Right ventricle myocardium inferior (tissue), 1 donor: ENCODE measurements at places on chromosomes 3 and 15. TPM values are rescaled to one million over a fixed set of nuclear protein-coding genes. Genes with fewer than 3 reads are reported as not detected.

CTXN2 gene
- not detected for total RNA-seq

ENTPD3 gene
- total RNA-seq = 0.11 TPM

DNA sequence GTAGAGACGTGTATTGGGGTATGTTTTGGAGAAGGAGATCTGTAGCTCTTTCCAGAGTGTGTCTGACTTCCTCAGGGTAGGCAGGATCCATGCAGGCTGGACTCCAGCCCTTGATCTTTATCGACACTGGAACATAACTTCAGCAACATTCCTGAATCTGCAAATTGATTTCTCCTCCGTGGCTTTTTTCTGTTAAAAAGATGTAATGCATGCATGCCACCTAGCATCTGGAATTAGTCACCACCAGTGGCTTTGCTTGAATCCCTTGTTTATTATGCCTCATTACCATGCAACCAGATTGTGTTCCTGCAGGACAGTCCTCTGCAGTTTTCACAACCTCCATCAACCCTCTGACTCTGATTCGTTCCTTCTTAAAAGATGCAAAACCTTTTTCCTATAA is 86.1 kb downstream of the CCNL1 start:
- DNase-seq = no peak

DNA sequence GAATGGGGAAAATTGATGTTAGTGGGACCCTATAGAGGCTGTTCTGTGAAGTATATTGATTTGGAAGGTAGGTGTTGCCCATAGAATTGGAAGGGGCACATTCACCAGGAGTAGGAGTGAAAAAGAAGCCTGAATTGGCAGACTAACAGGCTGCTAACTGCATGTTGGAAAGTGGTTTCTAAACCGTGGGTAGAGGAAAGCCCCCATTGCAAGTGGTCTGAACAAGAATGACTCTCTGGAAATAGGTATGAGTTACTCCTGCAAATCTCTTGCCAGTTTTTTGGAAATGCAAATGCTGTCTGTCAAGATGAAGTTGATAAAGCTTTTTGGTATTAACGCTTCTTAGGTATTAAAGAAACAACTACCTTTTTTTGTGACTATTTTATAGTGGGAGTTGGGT is 3.5 kb downstream of the UBE2E1 start:
- DNase-seq = no peak

GRCh38 chr3:165643425-165643824 is 193.8 kb downstream of the BCHE start:
- DNase-seq = no peak

- DNase-seq = no peak
Measured at GRCh38 chr15:22892333-22892732, 53.9 kb downstream of the NIPA2 start.
